ENCODE measurements at places on chromosomes 4 and X. TPM values are rescaled to one million over a fixed set of nuclear protein-coding genes. Genes with fewer than 3 reads are reported as not detected.

DNA sequence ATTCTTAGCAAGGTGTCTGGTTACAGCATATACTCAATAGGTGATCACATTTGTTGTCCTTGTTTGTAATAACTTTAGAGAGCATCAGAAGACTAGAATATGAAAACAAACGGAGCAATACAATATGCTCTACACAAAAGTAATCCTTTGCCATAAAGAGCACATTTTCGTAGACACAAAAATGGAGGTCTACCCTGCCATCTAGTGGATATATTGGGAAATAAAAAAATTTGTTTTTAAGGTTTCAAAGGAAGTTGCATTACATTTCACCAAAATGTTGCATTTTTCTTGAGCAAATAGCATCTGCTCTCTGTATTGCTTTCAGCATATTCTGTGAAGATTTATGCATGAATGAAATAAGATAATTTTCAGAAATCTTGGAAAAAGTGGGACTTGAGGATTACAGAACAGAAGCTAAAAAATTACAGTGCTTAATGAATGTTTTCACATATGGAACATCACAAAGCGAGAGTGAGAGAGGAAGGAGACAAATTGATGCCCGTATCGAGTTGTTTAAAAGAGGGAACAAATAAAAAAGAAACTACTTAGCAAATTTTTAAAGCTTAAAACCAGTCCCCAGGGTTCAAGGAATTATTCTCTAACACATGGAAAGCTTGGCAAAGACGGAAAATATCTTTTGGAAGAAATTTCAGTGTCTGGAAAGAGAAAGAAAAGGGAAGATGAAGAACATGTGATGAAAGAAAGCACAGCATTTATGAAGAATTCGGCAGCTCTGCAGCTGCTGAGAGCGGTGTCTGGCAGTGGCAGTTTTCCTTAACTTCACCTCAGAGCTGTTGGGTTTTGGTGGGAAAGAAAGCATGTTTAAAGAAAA lies 390.1 kb downstream of the ANKRD50 start:
- peak; percentile 69 for DNase-seq

- DNase-seq = no peak
Observed at GRCh38 chrX:121569609-121570008, 522.2 kb downstream of the GLUD2 start.

The PDZD4 gene
- under 0.01 TPM for total RNA-seq

The TMPRSS11F gene
- not detected for total RNA-seq

GRCh38 chr4:184168406-184169019 lies 49.2 kb downstream of the ENPP6 start:
- peak; percentile 9 for DNase-seq

DNA sequence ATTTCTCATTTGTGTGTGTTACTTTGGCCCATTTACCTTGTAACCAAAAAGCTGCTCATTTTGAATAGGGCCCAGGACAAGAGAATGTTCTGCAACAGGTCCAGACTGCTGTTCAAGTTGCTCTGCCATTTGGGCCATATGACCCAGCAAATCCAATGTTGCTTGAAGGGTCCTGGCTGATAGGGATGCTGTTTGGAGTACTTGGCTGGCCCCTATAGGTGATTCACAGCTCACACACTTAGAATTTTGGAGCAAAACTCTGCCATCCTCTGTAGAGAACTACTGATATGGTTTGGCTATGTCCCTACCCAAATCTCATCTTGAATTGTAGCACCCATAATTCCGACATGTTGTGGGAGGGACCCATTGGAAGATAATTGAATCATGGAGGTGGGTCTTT lies 131.5 kb downstream of the AASDH start:
- no peak for DNase-seq

- DNase-seq = no peak
Observed at GRCh38 chr4:169167957-169168858, 102.5 kb downstream of the SH3RF1 start.

The C4orf51 gene
- not detected for total RNA-seq

- no peak for DNase-seq
Observed at GRCh38 chrX:24173115-24173847, 23.8 kb downstream of the ZFX start.

- DNase-seq = no peak
Observed at GRCh38 chr4:20403290-20403689, 151.6 kb downstream of the SLIT2 start.

DNA sequence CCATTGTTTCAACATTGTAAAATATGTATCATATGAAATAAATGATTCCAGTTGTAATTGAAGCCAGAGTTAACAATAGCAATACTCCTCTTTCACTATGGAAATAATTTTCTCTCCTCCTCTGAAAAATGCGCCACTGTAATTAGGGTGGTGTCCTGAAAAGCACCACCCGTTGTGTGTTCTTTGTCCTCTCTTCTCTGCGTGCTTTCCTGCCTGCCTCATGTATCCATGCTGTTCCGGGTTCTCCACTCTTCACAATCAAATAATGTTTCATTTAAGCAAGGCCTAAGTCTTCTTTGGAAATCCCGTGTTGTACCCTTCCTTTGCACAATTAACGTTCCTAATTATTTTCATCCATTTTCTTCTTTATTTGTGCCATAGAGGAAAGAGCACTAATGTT lies 293.3 kb downstream of the ADGRL3 start:
- no peak for DNase-seq

DNA sequence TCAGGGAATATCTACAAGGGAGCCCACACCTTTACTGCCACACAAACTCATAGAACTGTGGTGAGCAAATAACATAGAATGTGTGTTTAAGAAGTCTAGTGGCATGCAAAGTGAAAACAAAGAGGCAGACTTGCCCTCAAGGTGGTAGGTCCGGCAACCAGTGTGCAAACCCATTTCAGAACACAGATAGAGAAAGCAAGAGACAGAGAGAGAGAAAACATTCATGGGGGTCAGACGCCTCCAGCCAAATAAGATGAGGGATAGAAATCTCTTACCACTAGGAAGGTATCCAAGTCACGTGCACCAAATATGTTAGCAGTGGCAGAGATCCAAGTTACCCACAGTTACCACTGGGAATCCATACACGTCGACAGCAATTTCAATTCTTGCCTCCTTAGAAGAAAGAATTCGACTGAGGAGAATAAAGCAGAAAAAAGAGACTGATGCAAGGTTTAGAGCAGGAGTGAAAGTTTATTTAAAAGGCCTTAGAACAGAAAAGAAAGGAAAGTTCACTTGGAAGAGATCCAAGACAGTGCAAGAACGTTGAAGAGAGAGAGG lies 252.8 kb downstream of the NAP1L3 start:
- DNase-seq = no peak

The PPP1R2C gene
- total RNA-seq = not detected

- DNase-seq = no peak
Observed at GRCh38 chr4:119666653-119667091, 38.1 kb upstream of the PDE5A start.

- DNase-seq = no peak
Observed at GRCh38 chr4:137180349-137180748, 351.9 kb downstream of the PCDH18 start.

DNA sequence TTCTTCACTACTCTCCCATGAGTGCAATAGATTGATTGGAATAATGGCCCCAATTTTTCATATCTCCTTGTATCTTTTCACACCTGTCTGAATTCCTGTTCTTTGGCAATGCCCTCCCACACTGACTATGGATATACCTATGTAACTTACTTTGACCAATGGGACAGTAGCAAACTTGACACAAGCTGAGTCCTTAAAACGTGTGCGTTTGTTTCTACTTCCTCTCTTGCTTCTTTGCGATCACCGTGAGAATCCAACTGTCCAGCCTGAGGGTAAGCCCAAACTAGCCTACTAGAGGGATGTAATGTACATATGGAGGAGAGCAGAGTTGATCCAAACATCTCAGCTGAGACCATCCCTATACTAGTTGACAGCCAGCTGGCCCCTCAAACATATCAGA lies 19.3 kb downstream of the TEC start:
- DNase-seq = no peak

DNA sequence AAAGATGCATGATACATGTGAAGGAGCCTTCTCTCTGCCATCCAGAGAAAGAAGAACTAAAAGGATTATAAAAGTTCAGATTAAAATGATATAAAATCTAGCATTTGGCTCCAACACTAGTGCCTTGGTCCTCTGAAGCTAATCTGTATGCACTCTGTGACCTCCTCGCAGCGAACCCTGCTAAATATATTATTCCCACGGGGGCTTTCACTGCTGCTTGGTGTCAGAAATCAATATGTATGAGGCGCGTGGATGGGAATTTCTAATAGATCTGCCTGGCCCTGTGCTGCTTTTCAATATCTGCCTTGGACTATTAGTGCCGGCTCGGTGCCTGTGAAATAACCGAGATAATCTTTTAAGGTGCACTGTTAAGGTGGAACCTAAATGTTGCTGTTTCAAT lies 69.7 kb downstream of the CXXC4 start:
- no peak for DNase-seq

The CLDN2 gene
- not detected for total RNA-seq

The CLGN gene
- 1.3 TPM for total RNA-seq

- DNase-seq = no peak
Observed at GRCh38 chr4:8315435-8316250, 46.1 kb downstream of the HTRA3 start.

GRCh38 chr4:126251169-126251568 lies 936.4 kb downstream of the FAT4 start:
- no peak for DNase-seq

- DNase-seq = no peak
Observed at GRCh38 chr4:153207027-153207426, 2.8 kb downstream of the TRIM2 start.

GRCh38 chr4:153131596-153131995 lies 72.6 kb upstream of the TRIM2 start:
- no peak for DNase-seq

- peak; percentile 15 for DNase-seq
Observed at GRCh38 chr4:2963966-2964471, 648 bp downstream of the GRK4 start.

DNA sequence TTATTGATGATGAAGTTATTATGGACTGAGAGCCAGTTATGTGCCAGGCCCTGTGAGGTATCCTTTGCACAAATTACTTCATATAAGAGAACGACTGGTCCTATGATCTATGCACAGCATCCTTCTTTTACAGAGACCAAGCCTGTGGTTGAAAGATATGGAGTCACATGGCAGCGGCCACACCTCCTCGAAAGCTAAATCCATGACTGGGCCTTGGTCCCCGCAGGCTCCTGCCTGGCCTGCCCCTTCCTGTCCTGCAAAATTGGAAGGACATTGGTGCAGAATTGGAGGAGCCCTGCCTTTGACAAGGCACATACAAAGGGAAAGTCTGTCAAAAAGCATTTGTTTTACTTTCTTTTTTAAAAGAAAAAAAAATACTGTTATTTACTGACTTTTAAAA lies 18.3 kb downstream of the SORBS2 start:
- no peak for DNase-seq

The PLXNA3 gene
- 12.1 TPM for total RNA-seq
